ENCODE measurements at places on chromosomes 7 and 10.
A peak's percentile ranks its signal among the peaks of the same experiment; 100 is the strongest.

- DNase-seq: peak; percentile 35
These were observed 58.9 kb downstream of the FRMPD2 start for GRCh38 chr10:48215486-48216203.

DNA sequence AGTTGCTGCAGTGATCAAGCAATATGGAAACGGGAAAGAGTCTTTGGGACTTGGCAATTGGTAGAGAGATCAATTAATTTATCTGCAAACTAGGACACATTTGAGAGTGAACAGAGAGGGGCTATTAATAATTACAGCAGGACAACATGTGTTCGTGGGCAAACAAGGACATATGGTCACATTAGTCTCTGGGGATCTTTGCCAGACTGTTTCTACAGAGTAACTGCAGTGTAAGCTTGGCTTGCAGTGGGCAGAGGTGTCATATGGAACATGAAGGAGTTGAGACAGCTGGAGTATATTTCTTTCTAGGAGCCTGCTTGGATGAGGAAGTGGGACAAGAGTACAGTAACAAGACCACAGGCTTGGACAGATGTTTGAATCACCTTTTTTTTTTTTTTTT is 232.1 kb upstream of the LYZL1 start:
- no peak for DNase-seq

GRCh38 chr10:62721687-62722086 is 82.8 kb upstream of the ADO start:
- no peak for DNase-seq

DNA sequence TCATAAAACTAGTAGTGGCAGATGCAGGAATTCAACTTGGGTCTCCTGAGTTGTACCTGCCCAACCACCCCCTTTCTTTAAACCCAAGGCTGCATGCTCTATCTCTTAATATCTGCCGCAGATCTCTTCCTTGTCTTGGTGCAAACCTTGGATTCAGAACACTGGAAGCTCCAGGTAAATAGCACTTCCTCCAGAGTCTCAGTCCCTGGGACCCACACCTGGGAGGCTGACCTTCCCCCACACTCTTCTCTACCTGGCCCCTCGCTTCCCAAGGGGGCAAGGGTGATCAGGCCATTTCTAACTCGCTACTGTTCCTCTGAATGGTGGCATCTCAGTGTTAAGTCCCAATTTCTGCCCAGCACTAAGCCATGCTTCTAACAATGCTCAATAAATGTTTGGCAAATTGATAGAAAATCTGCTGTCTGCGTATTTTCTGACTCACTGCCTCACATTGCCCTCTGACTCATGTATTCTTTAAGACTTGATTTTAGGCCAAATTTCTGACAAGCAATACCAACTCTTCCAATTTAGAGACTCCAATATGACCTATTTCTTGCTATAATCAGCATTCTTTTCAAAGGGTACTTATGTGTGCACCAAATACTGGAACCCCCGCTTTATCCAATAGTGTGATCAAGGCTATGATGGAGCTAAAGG is 68.0 kb upstream of the PPP1R3C start:
- DNase-seq: peak; percentile 76

DNA sequence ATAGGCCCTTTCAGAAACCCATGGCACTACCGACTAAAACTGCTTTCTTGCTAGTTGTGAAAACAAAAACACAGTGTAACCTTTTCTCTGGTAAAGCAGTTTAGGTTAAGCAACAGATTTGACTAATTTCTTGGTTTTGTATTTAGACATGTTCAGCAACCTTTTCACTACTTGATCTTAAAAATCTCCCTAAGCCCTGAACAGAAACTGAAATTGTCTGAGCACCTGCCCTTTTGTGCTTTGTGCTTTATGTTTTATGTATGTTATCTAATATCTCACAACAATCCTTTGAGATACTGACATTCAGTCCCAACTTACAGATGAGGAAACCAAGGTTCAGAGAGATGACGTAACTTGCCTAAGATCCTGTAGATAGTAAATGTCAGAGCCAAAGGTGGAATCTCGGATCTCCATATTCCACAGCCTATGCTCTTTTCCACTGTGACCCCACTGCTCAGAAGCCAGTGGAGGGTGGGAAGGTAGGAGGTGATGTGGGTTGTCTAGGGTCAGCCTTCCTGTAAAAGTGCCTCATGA is 146.6 kb downstream of the LCOR start:
- DNase-seq: no peak

- DNase-seq: no peak
These were observed 415.5 kb upstream of the COBL start for GRCh38 chr7:51732116-51732515.

DNA sequence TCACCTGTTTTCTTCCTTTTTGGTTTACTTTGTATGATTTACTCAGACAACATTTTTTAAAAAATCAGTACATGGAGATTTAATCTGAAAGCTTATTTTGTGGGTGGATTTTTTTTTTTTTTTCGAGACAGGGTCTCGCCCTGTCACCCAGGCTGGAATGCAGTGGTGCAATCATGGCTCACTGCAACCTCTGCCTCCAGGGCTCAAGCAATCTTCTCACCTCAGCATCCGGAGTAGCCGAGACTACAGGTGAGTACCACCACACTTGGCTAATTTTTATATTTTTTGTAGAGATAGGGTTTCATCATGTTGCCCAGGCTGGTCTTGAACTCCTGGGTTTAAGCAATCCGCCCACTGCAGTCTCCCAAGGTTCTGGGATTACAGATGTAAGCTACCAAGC is 2.5 kb downstream of the GSTO1 start:
- DNase-seq: no peak

- no peak for DNase-seq
These were observed 1.1 kb downstream of the GPRIN2 start for GRCh38 chr10:46555366-46555712.

GRCh38 chr10:12742771-12743170 is 258.7 kb downstream of the CCDC3 start:
- DNase-seq: no peak

GRCh38 chr10:22386503-22386902 is 41.2 kb downstream of the SPAG6 start:
- no peak for DNase-seq

GRCh38 chr10:10794046-10794445 is 223.6 kb upstream of the CELF2 start:
- no peak for DNase-seq

DNA sequence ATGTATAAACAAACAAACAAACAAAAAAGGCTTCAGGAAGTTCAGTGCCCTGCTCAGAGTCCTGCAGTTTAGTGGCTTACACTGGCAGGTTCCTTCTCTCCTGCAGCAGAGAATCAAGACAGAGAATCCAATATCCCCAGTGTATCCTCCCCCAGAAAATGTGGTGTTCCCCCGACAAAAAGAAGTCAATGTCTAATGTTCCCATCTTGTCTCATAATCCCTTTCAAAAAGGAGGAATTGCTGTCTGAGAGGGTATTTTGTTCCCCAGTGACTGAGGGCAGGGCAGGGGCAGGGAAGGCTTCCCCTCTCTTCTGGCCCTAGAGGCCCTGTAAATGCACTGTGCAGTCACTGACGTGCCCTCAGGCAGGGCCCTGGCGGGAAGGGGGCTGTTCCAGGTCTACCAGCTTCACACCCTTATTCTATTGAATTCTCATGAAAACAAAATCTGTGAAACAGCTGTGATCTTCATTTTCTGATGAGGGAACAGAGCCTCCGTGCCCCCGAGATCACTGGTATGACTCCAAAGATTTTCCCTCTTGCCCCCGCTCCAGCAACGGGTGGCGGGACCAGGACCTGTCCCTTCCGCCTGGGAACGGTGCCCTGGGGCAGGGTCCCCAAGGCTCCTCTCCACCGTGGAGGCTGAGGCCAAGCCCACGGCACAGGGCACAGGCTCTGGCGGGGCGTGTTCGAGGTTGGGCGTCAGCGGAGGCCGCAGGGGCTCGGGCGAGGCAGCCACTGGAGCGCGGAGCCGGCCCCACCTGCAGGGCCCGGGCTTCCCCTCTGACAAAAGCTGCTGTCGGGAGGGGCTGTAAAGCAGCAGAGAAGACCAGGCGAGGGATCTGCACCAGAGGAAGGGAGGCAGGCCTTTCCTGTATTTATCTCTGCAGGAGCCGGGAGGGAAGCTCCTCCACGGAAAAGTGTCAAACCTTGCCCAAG is 13.4 kb upstream of the WDFY4 start:
- DNase-seq: no peak

DNA sequence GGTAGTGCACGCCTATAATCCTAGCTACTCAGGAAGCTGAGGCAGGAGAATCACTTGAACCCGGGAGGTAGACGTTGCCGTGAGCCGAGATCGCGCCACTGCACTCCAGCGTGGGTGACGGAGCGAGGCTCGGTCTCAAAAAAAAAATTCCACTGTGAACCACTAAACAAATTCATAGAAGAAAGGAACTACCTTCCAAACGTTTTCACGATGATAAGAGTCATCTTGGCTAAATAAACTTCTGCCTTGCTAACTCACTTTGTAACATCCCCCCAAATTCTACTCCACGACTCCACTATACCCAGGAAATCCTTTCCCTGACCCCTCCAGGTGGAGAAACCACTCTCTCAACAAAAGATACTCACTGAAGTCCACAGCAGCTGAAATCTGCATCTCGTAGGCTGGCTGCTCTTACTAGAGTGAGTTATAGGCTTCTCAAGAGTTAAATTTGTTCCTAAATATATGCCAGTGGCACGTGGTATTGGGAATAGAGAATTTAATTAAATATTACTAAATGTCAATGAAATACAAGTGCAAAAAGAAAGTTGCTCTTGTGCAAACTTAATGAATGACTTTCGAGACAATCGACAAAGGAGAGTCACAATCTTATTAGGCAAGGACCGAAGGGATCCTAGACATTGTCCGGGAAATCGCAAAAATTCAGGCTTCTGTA is 1.6 kb upstream of the GTF2I start:
- DNase-seq: peak; percentile 10

DNA sequence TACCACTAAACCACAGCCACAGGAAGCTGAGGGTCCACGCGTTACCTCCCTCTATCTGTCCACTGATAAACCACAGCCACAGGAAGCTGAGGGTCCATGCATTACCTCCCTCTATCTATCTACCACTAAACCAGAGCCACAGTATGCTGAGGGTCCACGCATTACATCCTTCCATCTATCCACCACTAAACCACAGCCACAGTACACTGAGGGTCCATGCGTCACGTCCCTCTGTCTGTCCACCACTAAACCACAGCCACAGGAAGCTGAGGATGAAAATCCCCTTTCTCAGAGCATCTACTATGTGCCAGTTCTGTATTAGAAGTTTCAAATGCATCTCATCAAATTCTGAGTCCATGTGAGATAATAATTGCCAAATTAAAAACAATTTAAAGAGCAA is 589.3 kb downstream of the DNAJB6 start:
- no peak for DNase-seq

GRCh38 chr10:98168147-98168546 is 33.7 kb downstream of the R3HCC1L start:
- DNase-seq: no peak

DNA sequence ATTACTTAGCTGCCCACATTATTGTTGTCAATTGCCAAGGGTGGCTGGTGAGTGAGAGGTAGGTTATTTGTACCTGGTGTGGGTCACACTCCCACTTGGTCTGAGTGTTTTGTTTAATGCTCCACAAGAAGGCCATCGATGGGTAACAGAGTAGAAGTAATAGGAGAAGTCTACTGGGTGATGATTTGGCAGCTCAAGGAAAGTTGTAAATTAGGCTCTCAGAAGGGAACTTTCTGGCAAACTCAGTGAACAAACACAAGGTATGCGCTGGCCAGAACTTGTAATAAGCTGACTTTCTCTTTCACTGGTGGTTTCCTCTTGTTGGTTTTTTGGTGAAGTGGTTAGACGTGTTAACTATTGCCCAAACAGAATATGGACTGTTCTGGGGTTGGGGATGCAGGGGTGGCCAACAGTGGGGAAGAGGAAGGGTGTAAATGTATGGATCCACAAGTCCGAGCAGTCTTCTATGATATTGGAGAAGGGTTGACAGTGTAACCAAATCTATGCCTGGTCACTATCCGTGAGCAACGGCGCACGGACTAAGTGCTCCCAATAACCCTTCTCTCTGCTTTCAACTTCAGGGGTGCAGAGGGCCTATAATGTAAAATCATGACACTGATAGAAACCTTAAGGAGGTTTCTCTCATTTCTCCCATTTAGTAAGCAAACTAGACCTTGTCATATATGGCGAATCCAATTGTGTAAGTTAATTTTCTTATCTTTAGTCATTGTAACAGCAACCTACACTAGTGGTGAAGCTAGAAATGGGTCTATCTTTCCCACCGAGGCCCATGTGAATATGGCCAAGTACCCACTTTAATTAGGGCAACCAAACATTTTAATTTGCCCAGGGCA is 212.8 kb downstream of the PTEN start:
- no peak for DNase-seq

DNA sequence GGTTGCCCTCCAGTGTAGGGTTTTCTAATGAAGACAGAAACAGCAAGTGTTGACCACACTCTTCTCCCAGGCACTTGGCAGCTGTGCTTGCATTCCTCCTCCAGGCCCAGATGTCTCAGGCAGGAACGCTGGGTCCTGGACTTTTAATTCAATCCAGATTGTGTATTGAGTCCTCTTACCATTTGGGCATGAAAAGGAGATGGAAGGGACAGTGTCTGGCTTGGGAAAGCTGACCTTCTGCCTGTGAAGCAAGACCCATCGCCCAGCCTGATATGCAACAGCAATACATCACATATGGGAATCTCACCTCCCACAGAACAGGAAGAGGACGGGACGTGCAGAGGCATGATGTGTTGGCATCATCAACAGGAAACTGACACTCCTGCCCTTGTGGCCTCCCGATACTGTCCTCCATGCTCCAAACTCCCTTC is 174.4 kb upstream of the LYZL2 start:
- DNase-seq: peak; percentile 90

- DNase-seq: peak; percentile 28
These were observed 2.8 kb upstream of the LRMDA start for GRCh38 chr10:75428434-75429158.

- peak; percentile 64 for DNase-seq
These were observed 84.9 kb downstream of the CHRM2 start for GRCh38 chr7:136953386-136953785.

- DNase-seq: no peak
These were observed 30.5 kb upstream of the SMARCD3 start for GRCh38 chr7:151278949-151279348.

- DNase-seq: no peak
These were observed 2.6 kb upstream of the ASCC1 start for GRCh38 chr10:72218726-72219125.

DNA sequence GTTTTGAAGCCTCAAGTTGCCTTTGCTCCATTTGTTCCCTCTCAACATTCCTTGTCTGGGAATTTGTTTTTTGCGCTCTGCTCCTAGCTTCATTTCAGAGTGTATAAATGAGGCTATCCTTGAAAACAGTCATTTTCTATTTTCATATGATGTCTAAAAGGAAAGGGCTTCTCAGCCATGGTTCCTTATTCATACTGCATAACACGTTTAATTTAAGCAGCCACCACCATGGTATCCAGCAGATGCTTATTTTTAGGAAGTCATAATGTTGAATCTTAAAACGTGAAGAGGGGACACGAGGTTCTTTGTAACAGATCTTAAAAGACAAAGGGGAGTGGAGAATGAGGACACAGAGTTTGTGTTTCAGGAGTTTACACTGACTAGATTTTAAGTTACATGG is 14.5 kb downstream of the POU6F2 start:
- no peak for DNase-seq

- peak; percentile 64 for DNase-seq
These were observed 66.3 kb downstream of the CYTH3 start for GRCh38 chr7:6205971-6206660.
